Left renal pelvis (tissue), 4 donors: ENCODE measurements at places on chromosomes 4 and X.
A peak's percentile ranks its signal among the peaks of the same experiment; 100 is the strongest.

DNA sequence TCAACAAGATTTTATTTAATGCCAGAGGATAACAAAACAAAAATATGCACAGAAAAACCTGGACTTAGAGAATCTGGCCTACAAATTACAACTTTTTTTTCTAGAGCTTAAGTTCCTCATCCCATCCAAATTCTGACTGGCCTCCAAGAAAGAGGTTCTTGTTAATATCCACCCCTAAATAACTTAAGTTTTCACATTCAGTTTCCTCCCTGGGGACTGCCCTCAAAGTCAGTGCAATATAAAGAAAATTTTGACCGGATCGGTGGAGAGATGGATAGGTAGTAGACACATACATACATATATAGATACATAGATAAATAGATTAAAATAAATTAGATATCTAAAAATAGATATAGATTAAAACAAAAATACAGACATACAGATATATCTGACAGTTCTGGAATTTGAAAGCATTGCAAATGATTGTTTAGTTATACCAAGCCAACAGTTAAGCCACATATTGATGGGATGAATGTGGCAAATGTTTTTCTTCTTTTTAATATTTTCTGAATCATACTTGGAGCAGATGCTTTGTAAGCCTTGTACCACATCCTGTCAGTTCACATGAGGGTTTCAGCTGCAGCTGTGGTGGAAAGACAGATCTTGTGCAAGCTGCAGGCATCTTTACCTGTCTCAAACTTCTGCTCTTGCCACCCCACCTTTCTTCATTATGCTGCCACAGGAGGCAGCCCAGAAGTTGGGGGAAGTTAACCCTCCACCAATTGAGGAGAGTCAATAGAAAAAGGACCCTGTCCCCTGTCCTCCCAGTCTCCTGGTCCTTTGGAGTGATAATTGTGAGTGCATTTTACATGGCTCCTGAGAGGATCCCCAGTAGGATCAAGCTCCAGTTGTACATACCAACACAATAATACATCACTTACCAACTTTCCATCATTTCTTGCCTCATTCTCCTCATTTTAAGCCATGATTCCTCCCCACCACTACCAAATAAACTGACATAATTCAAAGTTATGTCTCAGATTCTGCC, 58.5 kb upstream of the PRDM8 start:
- DNase-seq: no peak

- no peak for DNase-seq
Measured at GRCh38 chr4:39713691-39714090, 15.8 kb downstream of the UBE2K start.

- no peak for DNase-seq
Measured at GRCh38 chr4:40140196-40140595, 56.6 kb upstream of the RHOH start.

DNA sequence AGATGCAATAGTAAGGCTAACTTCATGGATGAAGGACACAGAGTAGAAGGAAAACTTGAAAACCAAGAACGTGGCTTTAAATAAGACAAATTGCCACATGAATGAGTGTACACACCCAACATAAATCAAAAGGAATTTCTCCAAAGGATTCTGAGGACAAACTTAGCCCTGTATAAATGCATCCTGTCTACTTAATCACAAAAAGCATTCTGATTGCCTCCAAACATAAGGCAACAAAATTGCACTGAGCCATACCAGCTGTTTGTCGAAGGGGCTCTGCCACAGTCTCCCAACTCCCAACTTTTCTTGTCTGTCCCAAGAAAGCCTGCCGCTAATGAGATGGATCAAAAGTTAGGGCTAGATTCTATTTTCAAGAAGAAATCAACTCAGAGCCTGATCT, 194.3 kb downstream of the SOWAHB start:
- DNase-seq: no peak

DNA sequence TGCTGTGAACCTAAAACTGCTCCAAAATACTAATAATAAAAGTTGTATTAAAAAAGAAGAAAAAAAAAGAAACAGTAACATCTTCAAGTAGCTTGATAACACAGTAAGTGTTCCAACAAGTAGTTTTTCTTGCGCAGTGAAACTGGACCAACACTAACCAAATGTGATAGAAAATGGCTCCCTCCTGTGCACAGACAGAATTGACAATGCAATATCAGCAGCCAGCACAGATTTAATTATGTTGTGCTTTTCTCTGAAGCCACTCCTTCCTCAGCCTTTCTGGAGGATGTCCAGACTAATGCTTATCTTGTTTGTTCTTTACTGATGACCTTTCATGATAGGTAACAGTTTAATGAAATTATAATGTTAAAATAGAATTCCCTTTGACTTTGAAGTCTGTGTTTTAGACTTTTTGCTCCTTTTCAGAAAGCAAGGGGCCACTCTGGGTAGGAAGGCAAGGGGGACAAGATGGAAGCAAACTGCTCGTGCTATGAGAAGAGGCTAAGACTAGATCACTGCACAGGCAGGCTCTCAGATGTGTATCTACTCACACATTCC, 147.1 kb upstream of the RPL34 start:
- DNase-seq: no peak

DNA sequence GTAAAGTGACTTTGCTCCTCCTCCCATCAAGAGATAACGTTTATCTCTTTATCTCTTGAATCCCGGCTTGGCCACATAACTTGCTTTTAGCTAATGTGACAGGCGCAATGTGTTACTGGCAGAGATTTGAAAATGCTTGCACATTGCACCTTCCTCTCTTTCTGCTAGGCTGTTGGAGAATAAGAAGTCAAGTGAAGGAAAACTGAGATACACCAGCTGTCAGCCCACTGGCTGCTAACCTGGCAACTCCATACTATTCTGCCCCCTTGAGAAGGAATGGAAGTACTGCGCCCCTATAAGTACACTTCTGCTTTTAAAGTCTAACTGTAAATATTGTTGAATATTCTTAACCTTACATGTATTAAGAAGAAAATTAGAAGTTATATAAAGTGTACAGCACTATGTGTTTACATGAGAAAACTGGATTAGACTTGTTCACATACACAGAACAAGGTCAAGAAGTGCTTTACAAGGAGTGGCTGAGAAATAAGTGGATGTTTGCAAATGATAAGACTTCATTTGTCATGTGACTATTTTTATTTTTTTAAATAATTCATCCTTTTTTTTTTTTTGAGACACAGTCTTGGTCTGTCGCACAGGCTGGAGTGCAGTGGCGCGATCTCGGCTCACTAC, 424.5 kb upstream of the CTSO start:
- DNase-seq: peak; percentile 16

- DNase-seq: no peak
Measured at GRCh38 chr4:56703378-56703777, 22.3 kb upstream of the HOPX start.

GRCh38 chr4:33104273-33104672, 2384.1 kb downstream of the PCDH7 start:
- no peak for DNase-seq

DNA sequence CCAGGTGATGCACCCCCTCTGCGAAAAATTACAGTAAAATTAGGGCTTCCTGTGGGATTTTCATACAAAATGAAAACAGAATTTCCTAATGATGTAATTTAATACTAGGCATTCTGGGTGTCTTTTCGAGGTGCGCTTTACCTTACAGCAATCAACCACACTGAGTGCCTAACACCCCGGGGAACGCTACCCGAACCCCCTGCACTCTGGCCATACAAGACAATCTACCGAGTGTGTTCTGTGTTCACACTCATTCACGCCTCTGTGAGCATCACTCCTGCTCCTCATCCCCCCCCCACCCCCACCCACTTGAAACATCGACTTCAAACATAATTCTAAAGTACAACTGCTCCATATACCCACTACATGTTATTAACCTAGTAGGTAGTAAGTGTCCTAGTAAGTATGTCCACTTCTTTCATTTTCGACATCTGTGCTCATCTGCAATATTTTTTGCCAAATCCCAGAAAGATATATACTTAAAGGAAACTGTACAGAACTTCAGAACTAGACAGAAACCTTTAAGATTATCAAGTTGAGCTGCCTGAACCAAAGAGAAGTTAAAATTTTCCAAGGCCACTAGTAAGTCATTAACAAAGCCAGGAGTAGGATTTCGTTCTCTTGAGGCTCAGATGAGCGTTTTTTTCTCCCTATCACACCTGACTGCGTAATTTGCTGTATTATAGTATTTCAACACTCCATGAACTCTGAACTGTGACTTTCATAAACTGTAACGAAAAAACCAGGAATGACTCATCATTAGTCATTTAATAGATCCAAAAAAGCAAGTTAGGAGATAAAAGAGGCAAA, 80.0 kb downstream of the FAT1 start:
- no peak for DNase-seq

DNA sequence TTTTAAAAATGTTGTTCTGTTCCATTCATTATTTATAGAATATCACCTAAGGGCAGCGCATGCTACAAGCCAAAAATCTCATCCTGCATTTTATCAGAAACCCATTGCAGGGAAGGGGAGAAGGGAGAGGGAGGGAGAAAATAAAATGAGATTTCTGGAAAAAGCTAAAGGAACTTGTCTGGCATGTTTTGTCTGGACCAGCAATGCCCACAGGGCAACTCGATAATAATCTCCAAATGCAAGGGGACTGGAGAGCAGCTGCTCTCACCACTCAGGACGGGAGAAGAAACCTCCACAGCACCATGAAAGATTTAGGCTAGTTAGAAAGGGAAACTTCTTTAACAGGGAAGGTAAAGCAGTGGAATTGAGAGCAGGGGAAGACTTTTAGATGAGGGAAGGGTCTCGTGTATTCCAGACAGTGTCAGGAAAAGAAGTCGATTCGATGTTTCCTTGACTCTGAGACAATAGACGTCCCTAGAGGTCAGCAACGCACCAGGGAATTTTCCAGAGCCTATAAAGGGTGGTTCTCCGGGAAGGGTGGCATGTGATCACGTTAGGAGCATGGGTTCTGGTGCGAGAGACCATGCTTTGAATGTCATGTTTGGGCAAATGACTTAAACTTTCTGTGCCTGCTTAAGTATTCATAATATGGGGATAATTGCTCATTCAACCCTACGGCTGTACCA, 132.2 kb upstream of the NDP start:
- no peak for DNase-seq

DNA sequence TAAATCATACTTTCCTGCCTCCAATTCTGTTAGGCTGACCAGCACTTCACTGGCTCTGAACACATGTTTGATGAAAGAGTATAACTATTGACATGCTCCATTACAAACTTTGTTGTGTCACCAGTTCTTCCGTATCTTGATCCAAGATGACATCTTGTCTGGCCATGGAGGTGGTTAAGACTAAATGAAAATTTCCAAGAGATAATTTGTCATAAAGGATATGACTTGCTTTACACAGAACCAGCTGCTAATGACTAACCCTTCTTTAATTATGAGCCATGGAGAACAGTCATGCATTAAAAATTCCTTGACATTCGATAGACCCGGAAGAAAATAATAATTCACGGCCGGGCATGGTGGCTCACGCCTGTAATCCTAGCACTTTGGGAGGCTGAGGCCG, 17.7 kb upstream of the N4BP2 start:
- DNase-seq: no peak

DNA sequence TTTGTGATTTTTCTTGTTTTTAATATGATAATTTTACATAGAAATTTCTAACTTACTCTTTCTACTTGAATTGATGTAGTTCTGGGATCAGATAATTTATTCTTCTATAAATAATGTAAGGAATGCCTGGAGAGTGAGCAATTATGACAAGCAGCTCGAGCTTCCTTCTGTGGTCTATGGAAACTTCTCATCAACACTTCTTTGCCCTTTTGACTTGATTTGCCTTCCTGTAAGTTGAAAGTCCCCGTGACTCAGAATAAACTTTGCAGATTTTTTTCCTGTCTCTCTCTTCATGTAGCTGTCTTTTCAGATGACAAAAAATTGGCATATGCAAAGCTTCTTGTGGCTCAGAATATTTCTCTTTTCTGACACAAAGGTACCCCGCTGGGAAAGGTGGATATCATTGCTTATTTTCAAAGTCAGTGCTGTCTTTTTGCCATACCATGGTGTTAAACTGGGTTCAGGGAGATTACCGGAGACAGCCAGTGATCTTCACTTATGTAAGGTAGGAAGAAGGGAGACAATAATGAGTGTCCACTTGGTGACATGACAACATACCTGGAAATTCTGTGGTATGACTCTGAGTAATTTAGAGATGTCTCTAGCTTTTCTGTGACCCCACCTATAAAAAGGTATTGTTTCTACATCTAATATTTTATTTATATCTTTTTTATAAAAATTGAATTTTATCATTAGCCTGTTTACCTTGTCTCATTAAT, 278.6 kb upstream of the GNPDA2 start:
- DNase-seq: no peak

DNA sequence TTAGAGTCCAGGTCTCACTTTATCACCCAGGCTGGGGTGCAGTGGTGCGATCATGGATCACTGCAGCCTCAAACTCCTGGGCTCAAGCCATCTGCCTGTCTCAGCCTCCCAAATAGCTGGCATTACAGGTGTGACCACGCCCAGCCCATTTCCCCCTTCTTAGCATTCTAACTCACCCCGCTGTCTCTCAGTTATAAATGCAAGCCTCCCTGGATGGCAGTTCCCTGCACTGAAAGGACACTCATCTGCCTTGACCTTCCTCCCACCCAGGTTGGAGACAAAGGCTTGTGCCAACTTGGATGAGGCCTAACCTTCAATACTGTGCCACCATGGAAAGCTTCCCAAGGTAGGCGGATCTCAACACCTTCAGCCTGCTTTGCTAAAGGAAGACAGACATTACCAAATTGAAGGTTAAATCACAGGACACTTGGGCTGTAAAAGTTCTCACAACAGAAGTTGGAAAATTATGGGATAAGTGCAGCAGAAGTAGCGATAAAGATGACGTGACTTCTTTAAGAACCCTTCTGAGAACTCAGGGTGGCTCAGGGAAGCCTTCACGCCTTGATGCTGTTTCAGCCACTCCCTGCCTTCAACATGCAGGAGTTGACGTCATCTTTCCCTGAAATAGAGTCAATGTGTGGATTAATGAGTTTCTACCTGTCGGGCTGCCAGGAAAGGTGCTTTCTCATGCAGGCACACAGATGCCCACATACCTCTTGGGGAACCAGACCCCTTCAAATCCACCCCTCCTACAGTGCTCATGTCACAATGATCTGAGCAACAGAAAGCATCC, 10.6 kb upstream of the GPM6B start:
- DNase-seq: no peak

GRCh38 chrX:116379854-116380253, 56.6 kb upstream of the SLC6A14 start:
- no peak for DNase-seq

DNA sequence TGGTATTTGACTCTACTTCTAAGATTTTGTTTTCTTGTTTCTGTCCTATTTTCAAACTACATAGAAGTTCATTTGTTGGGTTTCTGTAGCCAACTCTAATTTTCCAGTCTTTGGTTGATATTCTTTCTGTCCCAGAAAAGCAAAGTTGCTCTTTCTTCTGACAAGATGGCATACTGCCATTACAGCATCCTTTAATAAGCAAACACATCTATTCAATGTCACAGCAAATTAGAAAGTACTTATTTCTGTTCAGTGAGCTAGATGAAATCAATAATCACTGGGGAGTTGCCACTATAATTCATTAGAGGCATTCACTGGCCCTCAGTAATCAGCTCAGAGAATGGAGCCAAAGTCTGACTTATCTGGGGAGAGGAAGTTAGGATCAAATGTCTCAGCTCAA, 1258.0 kb upstream of the IGFBP7 start:
- DNase-seq: no peak
